CD4-positive, alpha-beta T cell treated with Interleukin-12 subunit alpha and Interleukin-12 subunit beta, for 1 hour (primary cell): ENCODE measurements at places on chromosomes 4 and X.

DNA sequence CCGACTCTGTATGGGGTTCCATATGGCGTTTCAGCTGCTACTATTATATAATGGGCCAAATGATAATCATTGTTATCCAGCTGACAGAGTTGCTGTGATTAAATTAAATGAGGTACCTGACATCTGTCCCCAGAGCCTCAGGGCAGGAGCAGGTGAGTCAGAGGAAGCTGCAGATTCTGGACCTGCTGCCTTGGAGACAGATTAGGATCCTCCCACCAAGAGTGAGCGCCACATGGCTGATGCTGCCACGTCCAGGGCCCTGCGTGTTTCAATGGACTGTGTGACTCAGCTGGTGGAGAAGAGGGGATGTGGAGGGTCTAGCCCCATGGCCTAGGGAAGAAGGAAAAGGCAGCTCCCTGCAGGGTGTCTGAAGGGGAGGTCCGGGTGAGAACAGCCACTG, 28.3 kb upstream of the UXT start:
- no peak for DNase-seq

GRCh38 chrX:12887767-12888166, 18.7 kb upstream of the TLR8 start:
- DNase-seq: no peak

DNA sequence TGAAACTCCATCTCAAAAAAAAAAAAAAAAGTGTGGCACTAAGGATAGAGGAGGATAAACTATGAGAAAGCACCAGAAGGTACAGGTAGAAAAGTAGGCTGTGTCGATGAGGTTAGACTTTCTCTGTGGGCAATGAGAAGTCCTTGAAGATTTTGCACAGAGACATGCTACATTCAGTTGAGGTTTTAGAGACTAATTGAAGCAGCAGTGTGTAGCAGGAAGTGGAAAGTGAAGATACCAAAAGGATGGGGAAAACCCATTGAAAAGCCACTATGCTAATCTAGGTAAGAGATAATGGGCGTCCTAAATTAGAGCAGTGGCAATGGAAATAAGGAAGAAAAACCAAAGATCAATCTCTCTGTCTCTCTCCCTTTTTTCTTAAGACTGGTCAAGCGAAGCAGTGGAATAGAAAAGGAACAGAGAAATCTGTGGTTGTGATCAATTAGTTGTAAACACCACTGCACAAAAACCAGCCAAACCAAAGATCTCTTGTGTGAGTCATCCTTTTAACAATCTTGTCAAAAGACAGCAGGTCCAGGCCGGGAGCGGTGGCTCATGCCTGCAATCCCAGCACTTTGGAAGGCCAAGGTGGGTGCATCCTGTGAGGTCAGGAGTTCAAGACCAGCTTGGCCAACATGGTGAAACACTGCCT, 3.5 kb downstream of the SPINK2 start:
- DNase-seq: peak; percentile 24

DNA sequence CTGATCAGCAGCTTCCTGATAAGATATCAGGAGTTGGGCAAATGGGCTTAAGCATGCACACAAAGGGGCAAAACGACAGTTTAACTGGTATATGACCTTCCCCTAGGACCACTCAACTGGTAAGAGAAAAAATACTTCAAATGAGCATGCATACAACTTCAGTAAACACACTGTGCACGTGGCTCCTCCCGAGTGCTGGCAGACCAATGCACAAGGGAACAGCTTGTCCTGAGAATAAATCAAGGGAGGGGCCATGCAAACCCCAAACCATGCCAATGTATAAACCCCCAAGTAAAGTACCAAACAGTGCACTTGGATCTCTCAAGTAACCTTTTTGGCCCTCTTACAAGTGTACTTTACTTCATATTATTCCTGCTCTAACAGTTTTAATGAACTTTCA, 293.3 kb upstream of the TBX22 start:
- no peak for DNase-seq

GRCh38 chr4:5387457-5387856, 320.9 kb downstream of the EVC2 start:
- DNase-seq: no peak

DNA sequence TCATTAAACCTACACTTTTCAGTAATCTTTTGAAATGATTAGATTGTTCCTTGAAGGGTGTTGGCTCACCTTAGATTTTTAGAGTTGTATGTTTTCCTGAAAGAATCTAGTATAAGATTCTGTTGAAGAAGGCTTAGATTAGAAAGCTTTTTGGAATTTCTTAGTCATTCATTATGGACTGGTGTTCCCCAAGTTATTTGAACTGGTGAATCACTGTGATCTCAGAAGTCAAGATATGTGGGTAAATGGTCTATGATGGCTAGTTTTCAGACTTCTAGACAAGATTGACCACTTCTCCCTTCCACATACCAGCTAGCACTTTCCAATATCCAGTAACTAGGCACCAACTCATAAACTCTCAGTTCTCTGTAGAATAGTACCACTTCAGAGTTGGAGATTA, 138.1 kb downstream of the KDM6A start:
- no peak for DNase-seq

DNA sequence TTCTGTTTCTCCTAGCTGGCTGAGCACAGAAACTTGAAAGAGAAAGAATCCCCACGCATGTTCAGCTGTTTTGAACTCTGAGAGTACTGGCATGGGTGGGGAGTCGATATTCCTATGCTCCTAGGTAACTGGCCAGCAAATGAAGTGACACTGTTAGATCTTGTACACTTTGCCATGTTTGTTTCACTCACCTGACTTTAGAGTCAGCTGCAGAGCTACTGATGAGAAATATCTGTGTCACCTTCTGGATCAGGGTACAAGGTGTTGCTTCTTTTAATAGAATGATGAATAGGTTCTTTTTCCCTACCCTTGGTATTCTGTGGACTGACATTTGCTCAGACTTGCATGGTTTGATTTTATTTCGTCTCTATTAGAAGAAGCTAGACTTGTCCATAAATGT, 28.3 kb downstream of the OCRL start:
- no peak for DNase-seq

GRCh38 chrX:71996136-71996535, 85.5 kb downstream of the NHSL2 start:
- DNase-seq: no peak

- no peak for DNase-seq
Measured at GRCh38 chr4:89300060-89300459, 7.5 kb downstream of the GPRIN3 start.
